ENCODE measurements at places on chromosomes 1 and 21. TPM values are rescaled to one million over a fixed set of nuclear protein-coding genes. Genes with fewer than 3 reads are reported as not detected.
A peak's percentile ranks its signal among the peaks of the same experiment; 100 is the strongest.

DNA sequence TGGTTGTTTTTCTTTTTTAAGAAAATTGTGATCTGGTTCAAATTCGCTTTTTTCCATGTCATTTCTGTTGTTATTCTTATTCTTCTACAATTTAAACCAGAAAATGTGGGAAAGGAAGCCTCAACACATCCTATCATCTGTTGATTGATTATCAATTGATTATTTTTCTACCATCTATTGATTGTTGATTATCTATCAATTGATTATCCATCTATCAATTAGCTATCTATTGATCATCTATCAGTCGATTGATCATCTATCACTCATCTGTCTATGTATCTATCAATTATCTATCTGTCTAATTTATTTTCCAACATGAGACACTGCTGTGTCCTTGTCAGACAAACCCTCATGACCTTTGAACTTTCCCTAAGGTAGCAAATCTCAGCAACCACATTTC is 136.1 kb upstream of the ARHGEF16 start:
- no peak for DNase-seq

- no peak for DNase-seq
These were observed 151.6 kb upstream of the UBE2U start for GRCh38 chr1:64051796-64052195.

DNA sequence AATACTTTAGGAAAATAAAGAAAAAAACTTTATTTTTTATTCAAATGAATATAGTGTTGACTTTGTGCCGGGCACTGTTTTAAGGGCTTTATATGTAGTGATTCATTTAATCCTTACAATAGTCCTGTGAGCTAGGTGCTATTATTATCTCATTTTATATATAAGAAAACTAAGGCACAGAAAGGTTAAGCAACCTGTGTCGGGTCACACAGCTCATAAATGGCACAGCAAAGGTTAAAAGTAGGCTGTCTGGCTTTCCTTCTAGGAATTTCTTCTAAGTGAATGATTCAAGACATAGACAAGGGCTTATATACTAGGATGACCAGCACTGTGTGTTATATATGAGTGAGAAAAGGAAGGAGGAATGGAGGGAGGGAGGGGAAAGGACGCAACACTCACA is 35.4 kb downstream of the SEC16B start:
- no peak for DNase-seq

DNA sequence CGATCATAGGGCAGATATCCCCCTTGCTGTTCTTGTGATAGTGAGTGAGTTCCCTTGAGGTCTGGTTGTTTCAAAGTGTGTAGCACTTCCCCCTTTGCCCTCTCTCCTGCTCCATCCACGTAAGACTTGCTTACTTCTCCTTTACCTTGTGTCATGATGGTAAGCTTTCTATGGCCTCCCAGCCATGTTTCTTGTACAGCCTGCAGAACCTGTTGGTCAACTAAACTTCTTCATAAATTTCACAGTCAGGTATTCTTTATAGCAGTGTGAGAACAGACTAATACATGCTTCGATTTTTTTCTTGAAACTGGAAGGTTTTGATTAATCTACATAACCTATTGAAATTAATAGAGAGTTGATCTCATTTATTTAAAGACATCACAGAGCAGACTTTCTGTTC is 302.5 kb upstream of the PBX1 start:
- DNase-seq: no peak

- peak; percentile 79 for DNase-seq
These were observed 32.1 kb upstream of the ADORA3 start for GRCh38 chr1:111535256-111536191.

- DNase-seq: no peak
These were observed 54.6 kb downstream of the HSF2BP start for GRCh38 chr21:43604505-43605204.

DNA sequence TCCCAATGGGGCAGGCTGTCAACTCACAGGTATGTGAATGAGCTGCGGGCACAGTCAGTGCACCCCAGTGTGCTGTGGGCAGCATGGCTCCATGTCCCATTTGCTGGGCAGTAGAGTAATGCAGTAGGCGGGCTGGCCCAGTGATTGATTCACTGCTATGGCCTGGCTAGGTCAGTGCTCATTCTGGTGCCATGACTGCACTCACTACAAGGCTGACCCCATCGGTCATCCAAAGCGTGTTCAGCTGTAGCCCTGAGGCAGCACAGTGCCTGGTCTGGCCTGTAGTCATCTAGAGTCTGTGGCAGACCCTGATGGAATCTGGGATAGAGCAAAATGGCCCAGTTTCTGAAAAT is 7.4 kb downstream of the HYI start:
- DNase-seq: no peak

GRCh38 chr1:117077267-117077666 is 17.1 kb downstream of the TTF2 start:
- DNase-seq: no peak

Gene AXDND1
- 3.2 TPM for total RNA-seq

- DNase-seq: no peak
These were observed 90.2 kb upstream of the TSPAN2 start for GRCh38 chr1:115179397-115180079.

- no peak for DNase-seq
These were observed 511.9 kb upstream of the ZRANB2 start for GRCh38 chr1:71592646-71593274.

GRCh38 chr1:71087713-71088112 is 6.9 kb upstream of the ZRANB2 start:
- no peak for DNase-seq

DNA sequence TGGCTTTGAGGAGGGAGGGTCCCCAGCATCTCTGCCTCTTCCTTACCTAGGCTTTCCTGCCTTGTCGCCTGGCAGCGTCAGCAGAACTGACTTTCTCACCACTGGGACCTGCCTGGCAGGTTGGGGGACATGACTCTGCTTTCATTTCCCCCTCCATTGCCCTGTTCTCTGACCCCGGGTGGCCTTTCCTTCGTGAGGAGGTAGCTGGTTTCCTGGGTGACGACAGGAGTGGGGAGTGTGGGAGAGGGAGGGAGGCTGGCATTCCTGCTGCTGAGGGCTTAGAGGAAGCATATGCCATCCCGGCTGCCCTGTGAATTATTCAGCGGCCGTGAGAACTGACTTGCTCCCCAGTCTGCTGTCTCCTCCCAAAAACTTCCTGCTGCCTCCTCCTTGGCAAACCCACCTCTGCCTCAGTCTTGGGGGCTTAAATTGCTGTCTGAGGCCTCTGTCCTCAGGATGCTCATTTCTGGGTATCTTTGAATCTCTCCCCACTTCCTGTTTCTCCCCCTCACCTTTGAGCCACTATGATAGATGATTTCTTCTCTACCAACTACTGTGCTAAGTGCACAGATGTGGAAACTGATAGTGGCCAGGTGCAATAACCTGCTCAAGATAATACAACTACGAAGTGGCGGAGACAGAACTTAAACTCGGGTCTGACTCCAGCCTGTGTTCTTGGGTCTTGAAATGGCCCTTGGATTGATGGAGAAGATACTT is 182.0 kb upstream of the CSF3R start:
- peak; percentile 19 for DNase-seq

- DNase-seq: no peak
These were observed 9.1 kb upstream of the THEM5 start for GRCh38 chr1:151862604-151863003.

GRCh38 chr1:158203693-158204457 is 23.2 kb downstream of the CD1D start:
- peak; percentile 81 for DNase-seq

- DNase-seq: no peak
These were observed 67.4 kb downstream of the LUZP1 start for GRCh38 chr1:23101101-23101827.

DNA sequence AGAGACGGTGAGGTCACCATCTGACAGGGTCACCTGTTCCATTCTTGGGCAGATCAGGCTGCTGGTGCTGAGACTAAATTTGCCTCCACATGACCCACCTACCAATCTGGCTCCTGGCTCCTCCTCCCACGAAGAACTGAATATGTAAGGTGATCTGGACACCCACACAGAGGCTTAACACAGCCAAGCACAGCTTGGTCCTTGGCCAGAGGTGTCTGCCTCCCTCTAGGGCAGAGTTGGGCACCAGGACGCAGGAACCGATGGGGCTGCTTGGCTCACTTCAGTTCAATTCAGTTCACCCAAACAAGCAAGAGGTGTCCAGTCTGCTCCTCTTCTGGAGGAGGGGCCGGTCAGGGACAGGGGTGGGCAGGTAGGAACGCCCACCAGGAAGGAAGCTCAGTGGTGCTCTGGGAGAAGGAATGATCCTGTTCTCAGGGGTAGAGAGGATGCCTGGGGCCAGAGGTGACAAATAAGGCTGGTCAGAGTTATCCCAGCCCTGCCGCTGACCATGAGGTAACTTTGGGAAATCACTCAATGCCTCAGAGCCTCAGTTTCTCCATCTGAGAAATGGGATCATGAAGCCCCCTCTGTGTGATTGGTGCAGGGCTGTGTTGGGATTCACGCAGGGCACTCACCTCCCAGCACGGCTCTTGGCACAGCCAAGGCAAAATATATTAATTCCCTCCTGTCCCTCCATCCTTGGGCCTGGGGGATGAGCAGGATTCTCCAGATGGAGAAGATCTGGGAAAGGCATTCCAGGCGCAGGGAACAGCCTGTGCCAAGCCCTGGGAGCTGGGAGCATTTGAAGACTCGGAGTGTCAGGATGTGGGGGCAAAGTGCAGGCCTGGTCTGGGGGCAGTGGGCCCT is 284.5 kb downstream of the PTPRU start:
- no peak for DNase-seq

Gene HJV
- not detected for total RNA-seq

Gene DDAH1
- 44.8 TPM for total RNA-seq

- no peak for DNase-seq
These were observed 99.5 kb upstream of the CD55 start for GRCh38 chr1:207221934-207222351.

DNA sequence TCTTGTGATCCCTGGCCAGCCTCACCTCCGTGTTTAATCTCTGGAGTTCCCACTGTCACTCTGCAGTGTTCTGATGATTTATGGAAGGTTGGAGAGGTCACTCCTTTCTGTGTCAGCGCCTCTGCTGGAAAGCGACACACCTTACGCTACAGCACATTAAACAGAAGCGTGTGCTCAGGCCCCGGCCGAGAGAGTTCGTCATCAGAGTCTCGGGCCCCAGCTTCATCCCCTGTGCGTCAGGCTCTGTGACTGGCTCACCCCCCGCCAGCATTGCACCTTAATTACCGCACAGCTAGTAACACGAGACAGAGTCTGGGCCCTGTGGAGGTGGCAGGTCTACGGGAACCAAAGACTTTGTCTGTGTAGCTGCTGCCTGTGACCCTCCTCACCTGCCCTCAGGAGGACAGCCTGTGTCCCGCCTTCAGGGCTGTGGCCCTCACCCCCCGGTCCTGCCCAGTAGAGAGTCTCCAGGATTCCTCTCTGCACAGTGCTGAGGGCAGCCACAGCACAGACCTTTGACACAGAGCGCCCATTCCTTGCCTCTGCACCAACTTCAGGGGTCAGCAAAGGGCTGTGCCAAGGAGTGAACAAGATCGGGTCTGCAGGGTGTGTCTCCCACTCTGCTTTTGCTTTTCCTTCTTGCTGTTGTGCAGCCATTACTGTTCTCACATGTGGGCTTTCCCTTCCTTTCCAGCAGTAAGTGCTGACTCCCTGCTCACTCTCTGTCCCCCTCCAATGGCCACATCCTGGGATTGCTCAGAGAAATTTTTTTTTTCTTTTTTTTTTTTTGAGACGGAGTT is 157.6 kb downstream of the PGBD5 start:
- DNase-seq: peak; percentile 89

GRCh38 chr1:206526064-206526911 is 19.0 kb downstream of the RASSF5 start:
- peak; percentile 49 for DNase-seq

Gene ASTN1
- 0.72 TPM for total RNA-seq

GRCh38 chr1:212700223-212700891 is 717 bp upstream of the BATF3 start:
- peak; percentile 63 for DNase-seq

Gene ARMH1
- total RNA-seq: 3.3 TPM

Gene IFI44
- 62.2 TPM for total RNA-seq

DNA sequence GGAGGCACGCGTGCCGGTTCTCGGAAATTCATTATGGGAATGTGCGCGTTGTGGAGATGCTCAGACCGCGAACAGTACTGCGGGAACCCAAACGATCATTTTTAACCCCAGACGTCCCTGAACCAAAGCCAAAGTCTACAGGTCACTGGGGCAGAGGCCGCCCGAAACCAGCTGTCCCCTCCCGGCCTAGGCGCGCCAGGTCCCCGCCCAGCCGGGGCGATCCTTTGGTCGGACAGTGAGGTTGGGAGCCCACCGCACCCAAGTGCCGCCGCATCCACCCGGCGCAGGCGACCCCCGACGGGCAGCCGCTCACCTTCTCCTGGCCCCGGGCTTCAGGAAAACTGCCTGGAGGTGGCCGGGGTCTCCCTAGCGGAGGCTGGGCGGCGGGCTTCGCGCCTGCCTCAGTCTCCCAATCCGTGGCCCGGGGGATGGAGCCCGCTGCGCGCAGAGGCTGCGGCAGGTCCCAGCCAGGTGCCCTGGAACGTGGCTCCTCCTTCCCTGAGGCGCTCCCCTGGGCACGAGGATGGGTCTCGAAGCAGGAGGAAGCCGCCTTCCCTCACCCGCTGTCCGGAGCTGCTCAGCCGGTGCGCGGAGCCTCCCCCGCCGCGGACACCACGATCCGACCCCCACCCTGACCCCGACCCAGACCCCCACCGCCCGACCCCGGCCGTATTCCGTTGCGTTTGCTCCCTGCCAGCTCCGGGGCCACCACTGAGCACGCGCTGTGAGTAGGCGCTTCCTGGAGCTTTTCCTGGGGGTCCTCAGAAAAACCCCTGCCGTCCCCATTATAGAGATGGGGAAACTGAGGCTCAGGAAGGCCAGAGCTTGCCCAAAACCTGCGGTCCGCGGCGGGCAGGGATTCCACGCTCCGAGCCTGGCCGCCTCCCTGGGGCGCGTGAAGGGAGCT is 8.1 kb upstream of the SLX9 start:
- DNase-seq: no peak

DNA sequence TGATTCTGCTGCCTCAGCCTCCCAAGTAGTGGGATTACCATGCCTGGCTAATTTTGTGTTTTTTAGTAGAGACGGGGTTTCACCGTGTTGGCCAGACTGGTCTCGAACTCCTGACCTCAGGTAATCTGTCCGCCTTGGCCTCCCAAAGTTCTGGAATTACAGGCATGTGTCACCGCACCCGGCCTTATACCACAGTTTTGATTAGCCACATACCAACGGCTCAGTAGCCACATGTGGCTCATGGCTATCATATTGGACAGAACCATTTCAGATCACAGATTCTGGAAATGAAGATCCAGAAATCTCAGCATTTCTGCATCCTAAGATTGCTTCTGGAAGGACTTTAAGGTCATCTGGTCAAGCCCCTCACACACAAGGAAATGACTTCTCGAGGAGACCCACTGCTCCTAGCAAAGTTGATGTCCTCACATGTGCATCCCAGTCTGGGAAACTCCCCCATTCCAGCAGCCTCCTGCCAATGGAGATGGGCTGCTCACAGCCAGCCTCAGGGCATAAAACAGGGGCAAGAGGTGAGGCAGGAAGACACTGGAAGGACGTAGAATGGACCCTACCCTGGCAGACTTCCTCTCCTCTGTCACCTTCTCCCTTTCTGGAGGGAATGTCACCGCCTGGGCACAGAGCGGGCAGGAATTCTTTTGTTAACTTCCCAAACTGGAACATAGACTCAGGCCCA is 17.5 kb upstream of the CITED4 start:
- DNase-seq: no peak

GRCh38 chr1:164578479-164579200 is 19.7 kb downstream of the PBX1 start:
- no peak for DNase-seq

Gene KCNJ6
- total RNA-seq: 1.3 TPM

Gene CHRM3
- 3.5 TPM for total RNA-seq

GRCh38 chr1:56322211-56322610 is 257.2 kb downstream of the PLPP3 start:
- DNase-seq: no peak

Gene RPTN
- total RNA-seq: not detected

GRCh38 chr21:26849428-26850115 is 4.4 kb upstream of the ADAMTS1 start:
- peak; percentile 85 for DNase-seq

Data from stomach (tissue), 19 donors.